ENCODE measurements at places on chromosomes 3 and 15.

DNA sequence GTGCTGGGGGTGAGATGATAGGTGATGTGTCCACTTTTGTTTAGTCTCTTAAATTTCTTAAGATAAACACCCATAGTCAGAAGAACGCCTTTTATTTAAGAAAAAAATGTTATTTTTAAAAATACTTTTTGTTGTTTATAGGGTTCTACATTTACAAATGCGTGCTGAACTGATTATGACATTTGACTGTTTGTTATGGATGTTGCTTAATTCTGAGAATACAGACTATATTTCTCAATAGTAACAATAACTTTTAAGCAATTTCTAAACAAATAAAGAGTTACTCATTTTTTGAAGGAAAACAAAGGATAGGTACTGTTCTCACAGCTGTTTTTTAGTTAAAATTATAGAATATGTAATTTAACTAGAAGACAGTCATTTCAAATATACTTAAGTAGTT lies 249.9 kb upstream of the GBE1 start:
- no peak for DNase-seq

DNA sequence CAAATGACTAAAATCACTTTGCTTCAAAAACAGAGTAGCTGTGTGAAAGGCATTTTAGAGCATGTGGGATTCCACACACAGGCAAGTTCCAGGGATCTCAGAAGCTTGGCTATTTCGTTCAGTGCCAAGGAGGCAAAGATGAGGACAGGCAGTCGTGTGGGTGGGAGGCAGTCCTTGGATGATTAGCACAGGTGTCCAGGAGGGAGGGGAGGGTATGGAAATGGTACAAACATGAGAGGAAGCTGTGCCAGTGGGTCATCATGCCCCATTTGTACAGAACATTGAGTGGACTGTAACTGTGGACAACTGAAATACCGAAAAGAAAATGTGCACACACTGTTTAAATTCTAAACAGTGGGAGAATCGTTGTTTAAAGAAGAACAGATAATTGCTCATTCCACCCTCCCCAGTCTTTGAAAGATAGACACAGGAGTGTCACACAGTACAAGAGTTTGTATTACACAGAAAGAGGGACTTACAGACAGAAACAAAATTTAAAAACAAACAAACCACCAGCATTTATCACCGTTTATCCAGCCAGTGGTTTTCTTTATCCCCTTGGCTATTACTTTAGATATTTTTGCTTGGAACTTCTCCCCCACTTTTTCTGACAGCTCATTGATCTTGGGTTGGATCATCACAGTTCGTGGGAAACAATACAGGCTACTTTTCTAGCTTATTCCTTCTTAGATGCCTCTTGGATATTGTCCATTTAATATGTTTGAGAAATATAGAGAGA lies 122.9 kb downstream of the GREM1 start:
- no peak for DNase-seq

DNA sequence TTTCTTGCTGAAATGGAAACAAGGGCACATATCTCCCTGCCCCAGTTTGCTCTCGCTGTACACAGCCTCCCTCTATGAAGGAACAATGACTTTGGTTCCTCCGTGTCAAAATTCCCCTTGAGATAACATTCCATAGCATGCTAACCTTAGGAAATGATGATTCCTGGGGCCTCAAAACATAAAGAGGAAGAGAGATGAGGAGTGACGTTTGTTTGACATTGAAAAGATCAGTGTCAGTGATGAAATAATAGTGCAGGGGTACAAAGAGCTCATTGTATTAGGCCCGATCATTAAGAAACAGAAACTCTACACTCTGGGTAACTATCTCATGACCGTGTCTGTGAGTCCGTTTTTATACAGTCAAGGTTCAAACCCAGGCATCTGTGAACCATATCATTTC lies 55.2 kb downstream of the ARNT2 start:
- no peak for DNase-seq

GRCh38 chr3:141959589-141960554 lies 83.4 kb downstream of the ATP1B3 start:
- DNase-seq, result no peak

GRCh38 chr3:165503825-165504224 lies 307.6 kb upstream of the SLITRK3 start:
- DNase-seq, result no peak

DNA sequence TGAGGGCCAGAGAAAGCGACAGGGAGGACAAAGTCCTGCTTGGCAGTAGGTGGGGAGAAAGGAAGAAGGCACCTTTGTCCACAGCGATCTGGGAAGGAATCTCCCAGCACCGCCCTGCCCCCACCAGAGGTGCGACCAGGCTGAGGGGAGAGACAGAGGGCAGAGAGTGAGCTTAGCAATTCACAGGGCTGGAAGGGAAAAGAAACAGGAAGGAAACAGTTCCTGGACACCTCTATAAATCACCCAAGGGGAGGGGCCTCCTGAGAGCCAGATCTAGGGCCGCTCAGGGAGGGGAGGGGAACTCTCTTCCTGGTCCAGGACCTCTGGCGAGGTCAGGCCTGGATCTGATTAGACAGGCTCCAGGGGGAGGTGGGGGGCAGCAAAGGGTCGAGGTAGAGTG lies 35.4 kb downstream of the RNU5B-1 start:
- no peak for DNase-seq

All from stimulated activated CD8-positive, alpha-beta memory T cell treated with anti-CD3 and anti-CD28 coated beads, Interleukin-2, amount 100 ng/mL, for 1 hour (primary cell).